ENCODE measurements at places on chromosomes 4 and X.
A peak's percentile ranks its signal among the peaks of the same experiment; 100 is the strongest.

- DNase-seq = no peak
These were observed 85.3 kb upstream of the LIMCH1 start for GRCh38 chr4:41452484-41453225.

DNA sequence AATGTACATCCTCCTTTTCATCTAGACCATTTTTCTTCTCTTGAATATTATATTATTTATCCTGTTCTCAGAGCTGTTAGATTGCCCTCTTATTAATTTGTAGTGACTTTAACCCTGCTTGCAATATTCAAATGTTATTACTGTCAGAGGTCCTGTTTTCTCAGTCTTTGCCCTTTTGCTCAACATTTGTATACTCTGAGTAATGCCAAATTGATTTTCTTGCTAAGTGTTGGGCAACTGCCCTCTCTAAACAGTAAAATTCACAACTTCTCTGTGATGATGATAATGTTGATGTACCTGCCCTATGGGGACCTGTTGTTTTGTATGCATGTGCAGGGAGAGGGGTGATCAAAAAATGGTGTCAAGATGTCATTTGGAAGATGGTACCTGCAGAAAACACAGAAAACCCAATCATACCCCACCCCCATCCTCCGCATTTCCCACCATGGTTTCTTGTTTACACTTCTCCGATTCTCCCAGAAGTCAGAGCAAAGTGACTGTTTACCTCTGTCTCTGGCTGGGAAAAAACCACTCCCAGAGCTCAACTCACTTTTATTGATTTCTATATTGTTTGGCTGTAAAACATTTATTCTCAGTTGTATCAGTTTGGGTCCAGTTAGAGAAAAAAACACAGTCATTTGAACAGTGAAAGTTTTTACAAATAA is 694.0 kb downstream of the IL1RAPL1 start:
- DNase-seq = no peak

DNA sequence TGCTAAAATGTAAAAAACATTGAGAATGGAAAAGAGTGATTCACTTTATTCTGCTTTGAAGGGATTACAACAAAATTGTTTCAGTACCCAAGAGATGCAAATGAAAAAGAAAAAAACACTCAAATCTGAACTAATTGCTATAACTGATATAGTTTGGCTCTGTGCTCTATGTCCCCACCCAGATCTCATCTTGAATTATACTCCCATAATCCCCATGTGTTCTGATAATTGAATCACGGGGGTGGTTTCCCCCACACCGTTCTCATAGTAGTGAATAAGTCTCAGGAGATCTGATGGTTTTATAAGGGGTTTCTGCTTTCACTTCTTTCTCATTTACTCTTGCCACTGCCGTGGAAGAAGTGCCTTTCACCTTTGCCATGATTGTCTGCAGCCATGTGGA is 213.6 kb upstream of the GALNTL6 start:
- no peak for DNase-seq

DNA sequence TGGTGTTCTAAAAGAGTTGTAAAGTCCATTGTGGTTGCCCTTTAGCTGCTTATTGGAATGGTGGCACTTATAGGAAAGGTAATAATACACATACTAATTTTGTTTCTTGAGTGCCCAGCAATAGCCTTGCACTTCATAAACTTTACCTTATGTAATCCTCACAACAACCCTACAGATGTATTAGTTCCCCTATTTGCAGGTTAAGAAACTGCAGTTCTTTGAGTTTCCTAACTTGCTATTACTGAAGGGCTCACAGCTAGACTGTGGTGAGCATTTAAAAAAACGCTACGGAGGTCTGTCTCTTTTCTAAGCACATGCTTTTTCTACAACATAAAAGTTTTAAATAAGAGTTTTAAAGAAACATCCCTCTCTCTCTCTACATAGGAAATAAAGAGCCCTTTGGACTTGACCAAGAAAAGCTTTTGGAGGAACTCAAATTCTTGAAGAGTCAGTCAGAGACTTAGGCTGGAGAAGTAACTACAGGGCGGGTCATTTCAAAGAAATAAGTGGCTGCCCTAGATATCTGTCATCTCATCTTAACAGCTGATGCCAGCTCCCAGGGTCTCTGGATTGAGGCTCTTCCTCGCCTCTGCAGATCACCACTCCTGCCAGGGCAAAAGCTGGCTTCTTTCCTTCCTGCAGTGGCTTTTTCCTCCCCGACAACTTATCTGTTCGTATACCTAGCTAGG is 42.0 kb upstream of the FBXW7 start:
- DNase-seq = no peak

DNA sequence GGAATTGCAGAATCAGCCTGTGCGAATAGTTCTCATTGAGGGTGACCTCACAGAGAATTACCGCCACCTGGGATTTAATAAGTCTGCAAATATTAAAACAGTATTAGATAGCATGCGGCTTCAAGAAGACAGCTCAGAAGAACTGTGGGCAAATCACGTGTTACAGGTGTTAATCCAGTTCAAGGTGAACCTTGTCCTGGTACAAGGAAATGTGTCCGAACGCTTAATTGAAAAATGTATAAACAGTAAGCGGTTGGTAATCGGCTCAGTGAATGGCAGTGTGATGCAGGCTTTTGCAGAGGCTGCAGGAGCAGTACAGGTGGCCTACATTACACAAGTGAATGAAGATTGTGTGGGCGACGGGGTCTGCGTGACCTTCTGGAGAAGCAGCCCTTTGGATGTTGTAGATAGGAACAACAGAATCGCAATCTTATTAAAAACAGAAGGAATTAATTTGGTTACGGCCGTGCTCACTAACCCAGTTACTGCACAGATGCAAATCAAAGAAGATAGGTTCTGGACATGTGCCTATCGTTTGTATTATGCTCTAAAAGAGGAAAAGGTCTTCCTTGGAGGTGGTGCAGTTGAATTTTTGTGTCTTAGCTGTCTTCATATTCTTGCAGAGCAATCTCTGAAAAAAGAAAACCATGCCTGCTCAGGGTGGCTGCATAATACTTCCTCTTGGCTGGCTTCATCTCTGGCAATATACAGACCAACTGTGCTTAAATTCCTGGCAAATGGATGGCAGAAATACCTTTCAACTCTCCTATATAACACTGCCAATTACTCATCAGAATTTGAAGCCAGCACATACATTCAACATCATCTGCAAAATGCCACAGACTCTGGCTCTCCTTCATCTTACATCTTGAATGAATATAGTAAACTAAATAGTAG is 10.7 kb downstream of the BBS12 start:
- no peak for DNase-seq

- DNase-seq = no peak
These were observed 214.4 kb upstream of the KLF3 start for GRCh38 chr4:38449506-38450174.

- DNase-seq = peak; percentile 49
These were observed 28.2 kb upstream of the CENPU start for GRCh38 chr4:184762100-184762499.

DNA sequence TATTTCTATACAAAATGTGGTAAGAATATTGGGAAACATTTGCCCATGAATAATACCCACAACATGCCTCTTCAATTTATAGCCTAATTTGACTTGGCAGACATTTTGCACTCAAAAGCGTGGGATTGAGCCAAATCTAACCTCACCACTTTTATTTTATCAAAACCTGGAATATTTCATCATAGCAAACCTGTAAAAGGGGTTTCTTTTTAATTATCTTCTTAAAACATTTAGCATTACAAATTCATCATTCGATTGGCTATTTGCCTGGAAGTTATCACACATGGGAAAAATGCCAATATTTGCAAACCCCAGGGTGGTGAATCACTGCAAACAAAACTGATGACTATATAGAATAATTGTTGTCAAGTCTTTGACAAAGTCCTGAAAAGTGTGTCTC is 56.2 kb downstream of the VCX3B start:
- no peak for DNase-seq

DNA sequence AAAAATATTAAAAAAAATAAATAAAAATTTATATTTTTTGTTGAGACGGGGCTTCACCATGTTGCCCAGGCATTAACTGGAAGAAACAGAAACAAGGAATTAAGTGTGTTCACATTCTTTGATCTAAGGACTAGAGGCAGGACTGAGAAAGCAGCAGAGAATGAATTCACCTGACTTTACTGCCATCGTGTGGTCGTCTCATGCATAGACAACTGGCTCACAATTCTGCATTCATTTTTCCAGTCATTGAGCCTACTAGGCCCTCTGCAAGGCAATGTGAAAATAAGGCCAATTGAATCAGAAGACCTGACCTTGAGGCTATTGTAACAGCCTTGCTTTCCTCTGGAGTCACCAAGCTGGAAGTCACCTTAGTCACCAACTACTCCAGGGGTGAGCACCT is 37.4 kb downstream of the LHFPL1 start:
- DNase-seq = no peak
